Glomerular endothelial cell (primary cell): ENCODE measurements at places on chromosomes 7 and 10. TPM values are rescaled to one million over a fixed set of nuclear protein-coding genes. Genes with fewer than 3 reads are reported as not detected.

DNA sequence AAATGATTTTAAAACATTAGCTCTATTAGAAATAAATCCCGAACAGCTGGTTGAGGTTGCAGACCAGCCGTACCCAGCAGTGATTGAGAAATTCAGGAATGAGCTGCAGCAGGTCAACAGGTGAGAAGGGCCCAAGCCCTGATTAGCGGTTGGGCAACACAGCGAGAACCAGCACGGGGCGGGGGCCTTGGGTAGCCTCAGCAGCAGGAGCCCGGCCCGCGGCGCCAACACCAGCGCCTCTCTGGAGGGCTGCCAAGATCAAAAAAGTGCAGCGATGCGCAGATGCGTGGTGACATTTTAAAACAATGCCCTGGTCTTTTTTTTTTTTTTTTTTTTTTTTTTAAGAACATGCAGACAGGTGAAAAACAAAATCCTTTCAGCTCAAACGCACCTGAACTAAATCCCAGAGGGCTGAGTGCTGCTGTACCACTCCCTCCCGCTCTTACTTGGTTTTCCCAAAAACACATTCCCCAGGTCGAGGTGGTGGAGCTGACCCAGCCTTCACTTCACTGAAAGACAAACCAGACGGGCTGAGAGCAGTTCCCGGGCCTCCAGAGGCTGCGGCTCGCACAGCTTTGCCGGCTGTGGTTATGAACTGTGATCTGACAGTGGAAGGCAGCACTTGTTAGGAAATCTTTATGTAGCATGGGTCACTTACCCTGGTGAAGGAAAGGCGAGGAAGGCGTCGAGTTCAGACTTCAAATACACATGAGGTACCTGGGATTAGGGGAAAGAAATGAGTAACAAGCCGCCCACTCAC is 579.4 kb downstream of the SDK1 start:
- DNase-seq: no peak

DNA sequence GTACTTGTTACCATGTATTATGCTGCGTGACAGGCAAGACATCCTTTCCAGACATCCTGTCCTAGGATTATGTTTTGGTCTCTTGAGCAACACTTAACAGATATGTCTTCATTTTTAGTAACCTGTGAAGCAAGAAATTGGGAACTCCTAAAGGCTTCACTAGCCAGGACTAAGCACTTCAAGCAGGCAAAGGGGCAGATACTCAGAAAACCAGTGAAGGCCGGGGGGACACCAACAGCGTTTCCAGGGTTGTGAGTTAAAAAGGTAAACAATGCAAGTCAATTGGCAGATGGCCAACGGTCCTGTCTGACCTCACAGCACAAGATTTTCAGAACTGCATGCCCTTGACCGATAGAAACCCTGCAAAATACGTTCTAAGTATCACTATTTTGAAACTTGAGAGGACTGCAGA is 77.6 kb upstream of the SFMBT2 start:
- DNase-seq: peak; percentile 77

DNA sequence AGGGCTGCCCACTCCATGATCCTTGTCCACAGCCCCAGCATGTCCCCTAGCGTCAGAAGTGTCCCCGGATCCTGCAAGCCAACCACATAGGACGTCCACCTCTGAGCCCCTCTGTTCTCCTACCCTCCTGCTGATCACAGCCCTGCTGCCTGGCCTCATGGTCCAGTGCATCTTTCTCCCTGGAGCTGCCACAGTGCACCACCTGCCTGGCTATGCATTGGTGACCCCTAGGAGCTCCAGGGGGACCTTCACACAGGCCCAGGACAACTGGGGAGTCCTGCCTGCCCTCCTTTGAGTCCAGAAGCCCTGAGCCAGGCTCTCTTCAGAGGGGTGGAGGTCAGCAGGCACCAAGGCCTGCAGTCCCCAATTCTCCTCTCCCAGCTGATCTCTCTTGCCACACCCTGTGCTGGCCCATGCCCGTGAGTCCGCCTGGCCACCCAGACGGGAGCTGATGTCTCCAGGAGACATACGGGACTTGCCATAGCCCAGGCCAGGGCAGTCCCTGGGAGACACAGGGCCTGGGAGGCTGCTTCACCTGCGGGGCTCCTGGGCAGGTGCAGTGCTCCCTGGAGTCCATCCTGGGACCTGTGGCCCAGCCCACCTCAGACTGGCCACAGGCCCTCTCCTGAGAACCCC is 77.4 kb upstream of the RET start:
- DNase-seq: no peak

Gene MYH16
- total RNA-seq: 0.12 and 1.3 TPM in 2 replicates

GRCh38 chr10:132466520-132467463 is 69.8 kb downstream of the PWWP2B start:
- DNase-seq: no peak

GRCh38 chr7:41107938-41108448 is 594.9 kb downstream of the INHBA start:
- DNase-seq: no peak

Gene SPDYE11
- total RNA-seq: not detected in 2 replicates

Gene LIPF
- total RNA-seq: 0.18 TPM in 1 of 2 replicates, not detected in the other

- no peak for DNase-seq
Observed at GRCh38 chr7:22781230-22781711, 41.4 kb downstream of the TOMM7 start.

- no peak for DNase-seq
Observed at GRCh38 chr7:23242321-23242720, 4.3 kb upstream of the GPNMB start.

Gene ZNF783
- 7.1 and 12.1 TPM in 2 replicates for total RNA-seq

Gene SLC13A4
- total RNA-seq: not detected in 2 replicates

Gene CHRM2
- total RNA-seq: 1.4 and 3.3 TPM in 2 replicates

- DNase-seq: no peak
Observed at GRCh38 chr7:47102331-47102841, 479.5 kb downstream of the TNS3 start.

Gene RFC2
- 17.6 and 21.1 TPM in 2 replicates for total RNA-seq

Gene SLIT1
- not detected in 2 replicates for total RNA-seq

DNA sequence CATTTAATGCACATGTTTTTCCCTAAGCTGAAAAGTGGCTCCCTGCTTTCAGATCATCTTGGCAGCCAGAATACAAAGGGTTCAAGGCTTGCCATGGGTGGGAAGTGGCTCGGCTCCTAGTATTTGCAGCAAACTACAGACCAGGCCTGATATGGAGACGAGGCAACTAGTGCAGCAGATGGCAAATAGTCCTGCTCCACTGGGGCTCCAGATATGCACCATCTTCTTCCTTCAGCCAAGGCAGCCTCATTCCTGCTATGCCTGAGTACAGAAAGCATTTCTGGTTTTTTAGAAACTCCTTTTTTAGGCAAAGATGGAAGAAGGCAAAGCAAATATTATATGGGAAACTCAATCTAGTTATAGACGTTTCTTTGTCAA is 23.9 kb downstream of the LRRC4 start:
- DNase-seq: no peak

- no peak for DNase-seq
Observed at GRCh38 chr7:17477182-17477581, 178.7 kb downstream of the AHR start.

DNA sequence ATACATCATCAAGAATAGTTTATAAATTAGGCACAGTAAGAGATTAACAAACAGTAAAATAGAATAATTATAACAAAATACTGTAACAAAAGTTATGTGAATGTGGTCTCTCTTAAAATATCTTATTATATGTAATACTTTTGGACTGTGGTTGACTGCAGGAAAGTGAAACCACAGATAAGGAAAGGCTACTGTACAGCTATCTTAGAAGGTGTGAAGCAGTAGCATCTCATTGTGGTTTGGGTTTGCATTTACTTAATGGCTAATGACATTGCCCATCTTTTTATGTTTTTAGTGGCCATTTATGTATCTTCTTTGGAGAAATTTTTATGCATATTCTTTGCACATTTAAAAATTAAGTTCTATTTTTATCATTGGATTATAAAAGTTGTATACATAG is 296.4 kb upstream of the MAGI2 start:
- DNase-seq: no peak

DNA sequence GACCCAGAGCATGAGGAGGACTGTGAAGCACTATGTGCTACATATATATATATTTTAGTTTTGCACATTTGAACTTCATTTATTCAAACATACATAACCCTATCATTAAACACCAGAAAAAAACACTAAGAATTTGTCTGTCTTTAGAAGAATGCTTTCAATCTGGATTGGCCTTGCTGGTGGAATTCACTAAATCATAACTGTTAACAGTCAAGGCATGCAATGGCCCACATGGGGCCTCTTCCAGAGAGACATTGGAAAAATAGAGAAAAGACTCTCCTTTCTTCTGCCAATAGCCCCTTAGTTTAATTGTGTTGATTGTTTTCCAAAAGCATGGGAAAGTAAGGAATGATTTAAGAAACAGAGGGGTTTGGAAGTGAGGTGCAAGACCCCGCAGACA is 77.9 kb downstream of the MRPL32 start:
- DNase-seq: no peak
